Thyroid gland (tissue), 4 donors: ENCODE measurements at places on chromosomes 2 and 18. TPM values are rescaled to one million over a fixed set of nuclear protein-coding genes. Genes with fewer than 3 reads are reported as not detected.

Gene GCG
- not detected for total RNA-seq

Gene C2orf15
- total RNA-seq: 2.6 TPM

Gene PLEKHH2
- total RNA-seq: 29.8 TPM

Gene NRBP1
- total RNA-seq: 68.6 TPM

Gene HOXD10
- not detected for total RNA-seq

Gene TMEM247
- total RNA-seq: not detected

Gene LINC00305
- not detected for total RNA-seq

Gene RNF125
- 1.4 TPM for total RNA-seq
